Stimulated activated CD4-positive, alpha-beta T cell treated with anti-CD3 and anti-CD28 coated beads, Interleukin-1b, Interleukin-23, amount 100 ng/mL, for 1 hour (primary cell): ENCODE measurements at places on chromosomes 5 and 9.

- DNase-seq, result no peak
Observed at GRCh38 chr9:32180597-32180996, 203.8 kb upstream of the ACO1 start.

DNA sequence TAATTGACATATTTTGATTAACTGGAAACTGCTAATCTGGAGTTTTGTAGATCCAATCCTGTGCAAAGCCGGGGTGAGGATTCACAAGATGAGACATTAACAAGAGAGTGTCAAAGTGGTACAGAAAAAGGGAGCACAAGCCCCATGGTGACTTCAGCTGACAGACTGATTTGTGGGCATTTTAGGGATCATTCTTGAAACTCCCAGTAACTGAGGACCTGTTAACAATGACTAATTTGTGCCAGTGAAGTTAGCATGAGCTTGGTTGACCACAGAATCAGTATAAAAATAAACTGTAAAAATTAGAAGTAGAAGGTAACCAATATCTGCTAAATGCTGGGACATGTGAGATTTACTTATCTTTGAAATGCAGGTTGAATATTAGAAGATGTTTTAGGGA lies 1578.3 kb downstream of the EFNA5 start:
- no peak for DNase-seq

DNA sequence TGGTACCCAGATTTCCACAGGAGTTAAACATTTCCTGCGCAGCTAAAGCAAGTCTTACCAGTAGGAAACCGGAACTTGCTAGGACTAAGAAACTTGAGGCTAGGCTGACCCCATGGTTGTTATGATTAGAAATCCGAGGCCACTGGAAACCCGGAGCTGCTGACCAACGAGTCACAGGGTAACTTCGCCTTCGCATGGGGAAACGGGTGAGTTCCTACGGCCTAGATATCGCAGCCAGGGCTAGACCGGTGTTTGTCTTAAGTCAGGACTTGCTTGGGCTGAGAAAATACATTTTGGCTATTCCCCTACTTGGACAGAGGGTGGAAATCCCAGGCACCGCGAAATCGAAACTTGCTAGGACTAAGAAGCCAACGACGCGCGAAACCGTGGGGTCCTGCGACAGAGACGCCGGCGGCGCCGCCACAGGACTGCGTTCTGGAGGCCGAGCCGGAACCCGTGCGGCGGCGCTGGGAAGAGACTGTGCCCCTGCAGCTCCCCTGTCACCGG lies 1.6 kb upstream of the ANXA2R start:
- no peak for DNase-seq

DNA sequence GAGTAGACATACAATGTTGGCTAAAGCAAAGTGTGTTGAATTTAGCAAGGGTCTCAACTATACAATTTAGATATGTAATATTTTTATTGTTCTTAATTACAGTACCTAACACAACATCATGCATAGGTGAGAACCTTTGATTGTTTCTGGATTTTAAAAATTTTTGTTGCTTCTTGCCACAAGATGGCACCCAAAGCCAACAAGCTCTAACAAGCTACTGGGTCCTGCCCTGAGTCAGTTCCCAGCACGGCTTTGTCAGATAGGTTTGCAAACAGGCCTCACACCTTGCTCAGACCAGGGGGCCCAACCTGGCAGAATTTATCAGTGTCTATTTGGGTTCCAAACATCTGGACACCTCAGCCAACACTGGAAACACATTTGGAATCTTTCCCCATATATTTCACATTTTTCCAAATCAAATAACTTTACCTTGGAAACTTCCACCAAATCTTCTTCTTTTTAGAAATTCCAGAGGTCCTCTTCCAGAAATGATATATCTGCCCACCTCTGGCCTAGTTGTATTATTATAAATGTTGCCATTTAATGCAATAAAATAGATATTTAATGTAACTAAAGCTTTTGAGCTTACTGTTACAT lies 49.5 kb upstream of the EGFLAM start:
- DNase-seq, result no peak

- no peak for DNase-seq
Observed at GRCh38 chr5:115859378-115859777, 17.6 kb downstream of the AP3S1 start.

GRCh38 chr5:35877655-35878054 lies 21.0 kb downstream of the IL7R start:
- no peak for DNase-seq

DNA sequence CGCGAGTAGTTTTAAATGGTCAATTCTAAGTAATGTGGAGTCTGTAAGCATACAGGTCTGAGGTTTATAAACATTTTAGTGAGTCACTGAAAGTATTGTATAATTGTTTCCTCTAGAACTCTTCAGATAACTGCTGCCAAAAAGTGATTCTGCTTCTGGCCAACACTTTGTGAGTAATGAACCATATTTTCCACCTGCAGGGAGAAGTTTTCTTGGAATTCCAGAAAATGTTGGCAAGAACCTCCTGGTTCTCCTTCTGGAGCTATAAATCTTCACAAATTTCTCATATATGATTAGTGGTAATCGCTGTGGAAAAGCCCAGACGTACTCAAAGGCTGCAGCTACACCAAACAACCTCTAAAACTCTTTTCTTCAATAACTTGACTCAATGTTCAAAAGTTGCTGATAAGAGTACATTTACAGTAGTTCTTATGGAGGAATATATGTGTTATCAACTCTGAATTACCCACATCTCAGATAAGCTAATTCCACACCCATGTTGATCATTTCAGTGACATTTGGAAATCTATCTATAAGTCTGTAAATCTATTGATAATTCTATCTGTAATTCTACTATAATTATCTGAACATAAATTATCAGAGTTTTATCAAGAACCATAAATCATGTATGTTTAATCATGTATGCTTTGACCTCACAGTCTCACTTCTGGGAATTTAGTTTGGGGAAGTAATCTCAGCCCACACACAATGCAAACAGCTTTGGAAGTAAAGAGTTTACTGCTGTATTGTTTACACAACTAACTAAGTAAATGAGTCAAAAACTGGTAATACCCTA lies 74.1 kb downstream of the FNBP1 start:
- DNase-seq, result no peak

GRCh38 chr5:178332210-178332641 lies 99.6 kb upstream of the PHYKPL start:
- no peak for DNase-seq

DNA sequence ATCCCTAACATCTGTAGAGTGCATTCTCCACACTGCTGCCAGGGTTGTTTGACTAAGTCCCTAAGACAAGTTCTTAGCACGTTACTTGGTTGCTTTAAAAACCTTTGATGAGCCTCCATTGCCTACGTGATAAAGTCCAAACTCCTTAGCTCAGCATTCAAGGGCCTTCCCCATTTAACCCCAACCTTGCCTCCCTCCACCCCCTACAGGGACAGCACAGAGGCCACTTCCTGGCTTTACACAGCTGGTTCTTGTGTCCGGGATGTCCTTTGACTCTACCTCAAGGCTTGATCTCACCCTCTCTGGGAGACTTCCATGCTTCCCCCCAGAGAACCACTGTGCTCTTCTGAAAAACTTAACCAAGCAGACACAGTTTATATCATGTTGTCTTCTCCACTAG lies 29.4 kb downstream of the FAM240B start:
- DNase-seq, result no peak

DNA sequence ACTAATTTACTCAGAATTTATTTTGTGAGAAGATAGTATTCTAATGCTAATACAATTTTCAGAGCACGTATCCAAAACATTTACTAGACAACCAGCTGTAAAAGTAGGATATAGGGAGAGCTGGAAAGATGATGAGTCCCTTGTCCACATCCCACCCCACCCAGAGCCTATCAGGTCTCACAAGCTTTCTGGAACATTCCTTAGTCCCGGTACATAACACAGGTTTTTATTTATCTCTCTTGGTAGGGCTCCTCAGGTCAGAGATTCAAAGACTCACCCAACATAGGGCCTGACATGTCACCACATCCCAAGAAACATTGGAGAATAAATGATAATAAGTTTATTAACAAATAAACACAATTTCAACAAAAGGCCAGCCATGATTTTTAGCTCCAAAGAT lies 13.8 kb upstream of the RAD23B start:
- no peak for DNase-seq

- no peak for DNase-seq
Observed at GRCh38 chr5:12330993-12331588, 426.8 kb upstream of the CTNND2 start.

GRCh38 chr9:109382182-109382581 lies 61.3 kb upstream of the EPB41L4B start:
- no peak for DNase-seq

- DNase-seq, result no peak
Observed at GRCh38 chr9:38243993-38244392, 148.5 kb upstream of the ALDH1B1 start.

- no peak for DNase-seq
Observed at GRCh38 chr5:131001507-131001906, 163.5 kb downstream of the HINT1 start.

- no peak for DNase-seq
Observed at GRCh38 chr9:113501129-113501686, 37.7 kb downstream of the RGS3 start.

GRCh38 chr9:136939431-136939995 lies 5.0 kb downstream of the FBXW5 start:
- no peak for DNase-seq

DNA sequence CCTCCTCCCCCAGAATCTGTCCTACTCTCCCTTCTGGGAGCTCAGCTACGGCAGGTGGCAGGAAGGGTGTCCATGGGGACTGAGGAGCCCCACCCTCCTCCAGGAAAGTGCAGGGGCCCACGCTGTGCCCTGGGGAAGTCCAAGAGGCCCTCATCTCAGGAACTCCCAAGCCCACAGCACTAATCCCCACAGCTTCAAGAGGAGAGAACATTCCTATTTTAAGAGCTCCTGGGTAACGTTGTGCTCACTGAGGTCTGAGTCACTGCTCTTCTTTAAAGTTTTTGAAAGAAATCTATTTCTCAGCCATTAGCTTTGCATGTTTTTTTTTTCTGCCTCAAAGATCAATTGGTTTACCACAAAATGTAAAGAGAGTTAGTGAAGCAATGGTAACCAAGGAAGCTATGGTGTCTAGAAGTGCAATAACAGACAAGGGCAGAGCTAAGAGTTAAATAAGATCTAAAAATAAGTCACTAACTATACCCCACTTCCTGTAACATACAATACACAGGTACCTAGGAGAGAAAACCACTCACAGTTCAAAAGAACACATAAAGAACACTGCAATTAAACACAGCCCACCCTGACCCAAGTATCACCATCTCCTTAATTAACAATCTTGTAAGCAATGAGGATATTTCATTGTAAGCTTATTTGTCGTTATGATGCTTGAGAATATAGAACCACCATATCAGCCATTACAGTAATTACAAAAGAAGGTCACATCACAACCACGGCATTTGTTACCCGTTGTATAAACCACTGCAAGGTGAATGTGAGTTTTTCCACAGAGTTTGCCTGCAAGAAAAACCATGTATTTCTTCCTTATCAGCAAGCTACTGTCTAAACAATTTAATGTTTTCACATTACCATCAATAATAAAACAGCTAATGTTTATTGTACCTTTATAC lies 382.3 kb upstream of the SLC30A5 start:
- no peak for DNase-seq

GRCh38 chr5:179839328-179840256 lies 18.9 kb downstream of the SQSTM1 start:
- DNase-seq, result no peak

GRCh38 chr5:112762113-112762810 lies 24.6 kb downstream of the APC start:
- no peak for DNase-seq

DNA sequence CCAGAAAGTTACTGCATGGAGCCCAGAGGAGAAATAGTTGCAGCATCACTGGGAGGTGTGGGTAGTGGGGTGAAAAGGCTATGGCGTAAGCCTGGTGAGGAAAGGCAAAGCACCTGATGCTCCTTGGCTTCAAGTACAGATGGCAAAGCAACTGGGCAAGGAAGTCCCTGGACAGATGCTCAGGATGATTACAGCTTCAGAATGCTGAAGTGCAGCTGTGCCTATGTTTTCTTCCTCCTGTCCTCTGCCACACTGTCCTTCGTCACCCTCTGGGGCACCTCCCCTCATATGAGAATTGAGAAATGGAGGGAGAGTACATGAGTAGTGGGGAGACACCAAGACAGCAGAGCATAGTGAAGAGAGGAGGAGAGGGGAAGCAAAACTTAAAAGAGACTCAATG lies 328.0 kb downstream of the PDE4D start:
- no peak for DNase-seq

DNA sequence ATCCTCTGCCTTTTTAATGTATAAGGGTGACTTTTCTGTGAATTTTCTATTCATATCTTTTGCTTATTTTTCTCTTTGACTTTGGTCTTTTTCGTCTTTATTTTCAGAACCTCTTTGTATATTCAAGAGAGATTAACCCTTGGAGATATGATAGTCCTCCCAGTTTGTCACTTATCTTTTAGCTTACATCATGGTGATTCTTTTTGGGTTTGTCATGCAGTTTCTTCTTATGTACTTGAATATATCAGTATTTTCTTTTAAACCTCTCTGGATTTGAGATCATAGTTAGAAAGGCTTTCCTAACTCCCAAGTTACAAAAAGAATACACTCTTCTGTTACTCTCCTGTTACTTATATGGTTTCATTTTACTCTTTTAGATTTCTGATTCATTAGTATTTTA lies 27.5 kb upstream of the GPR21 start:
- DNase-seq, result no peak

DNA sequence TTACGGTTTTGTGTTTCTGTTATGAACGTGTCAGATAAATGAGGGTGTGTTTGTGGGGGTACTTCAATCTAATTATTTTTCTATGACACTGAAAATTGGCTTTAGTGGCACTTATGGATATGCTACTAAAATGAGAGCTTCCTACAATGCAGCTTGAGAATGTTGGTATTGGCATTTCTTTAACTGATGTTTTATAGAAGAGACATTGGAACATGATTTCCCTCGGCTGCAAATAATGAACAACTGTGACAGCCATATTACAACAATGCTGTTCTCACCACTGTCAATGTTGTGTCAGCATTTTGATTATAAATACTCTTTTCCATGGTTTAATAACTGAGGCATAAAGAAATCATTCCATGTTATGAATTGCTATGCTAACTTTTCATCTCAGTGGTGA lies 279.4 kb downstream of the KDM4C start:
- no peak for DNase-seq

- no peak for DNase-seq
Observed at GRCh38 chr9:127133739-127134167, 11.3 kb upstream of the ANGPTL2 start.

DNA sequence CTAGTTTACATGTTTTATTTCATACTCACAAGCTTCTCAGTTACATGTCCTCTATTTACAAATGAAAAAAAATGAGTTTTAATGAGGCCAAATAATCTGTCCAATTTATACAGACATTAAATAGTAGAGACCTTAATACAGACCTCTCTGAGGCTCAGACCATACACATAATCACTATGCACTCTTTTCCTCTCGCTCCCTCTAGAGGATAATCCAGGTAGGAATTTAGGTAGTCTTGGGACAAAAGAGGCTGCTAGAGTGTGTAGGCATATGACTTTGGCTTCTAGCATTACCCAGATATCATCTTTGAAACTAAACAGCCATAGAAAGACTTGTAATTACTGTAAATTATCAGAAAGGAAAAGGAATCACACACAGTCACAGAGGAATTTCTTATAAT lies 444.7 kb downstream of the HINT1 start:
- DNase-seq, result no peak

GRCh38 chr9:35563791-35564197 lies 41.3 kb upstream of the TESK1 start:
- no peak for DNase-seq
